ENCODE measurements at places on chromosomes 16 and 17. TPM values are rescaled to one million over a fixed set of nuclear protein-coding genes. Genes with fewer than 3 reads are reported as not detected.
A peak's percentile ranks its signal among the peaks of the same experiment; 100 is the strongest.

DNA sequence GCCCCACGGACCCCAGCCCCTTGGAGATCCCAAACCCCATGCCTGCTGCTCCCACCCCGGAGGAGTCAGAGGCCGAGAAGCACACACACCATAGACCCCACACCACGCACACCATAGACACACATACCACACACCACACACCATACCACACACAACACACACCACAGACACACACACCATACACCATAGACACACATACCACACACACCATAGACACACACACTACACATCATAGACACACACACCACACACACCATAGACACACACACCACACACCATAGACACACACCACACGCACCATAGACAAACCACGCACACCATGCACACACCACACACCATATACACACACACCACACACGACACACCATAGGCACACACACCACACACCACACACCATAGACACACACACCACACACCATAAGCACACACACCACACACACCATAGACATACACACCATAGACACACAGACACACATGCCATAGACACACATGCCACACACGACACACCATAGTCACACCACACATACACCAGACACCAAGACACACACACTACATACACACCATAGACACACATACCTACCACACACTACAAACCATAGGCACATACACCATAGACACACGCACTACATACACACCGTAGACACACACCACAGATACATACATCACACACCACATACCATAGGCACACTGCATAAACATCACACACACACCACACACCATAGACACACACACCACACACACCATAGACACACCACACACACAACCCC, 11.3 kb downstream of the TBC1D16 start:
- no peak for DNase-seq

DNA sequence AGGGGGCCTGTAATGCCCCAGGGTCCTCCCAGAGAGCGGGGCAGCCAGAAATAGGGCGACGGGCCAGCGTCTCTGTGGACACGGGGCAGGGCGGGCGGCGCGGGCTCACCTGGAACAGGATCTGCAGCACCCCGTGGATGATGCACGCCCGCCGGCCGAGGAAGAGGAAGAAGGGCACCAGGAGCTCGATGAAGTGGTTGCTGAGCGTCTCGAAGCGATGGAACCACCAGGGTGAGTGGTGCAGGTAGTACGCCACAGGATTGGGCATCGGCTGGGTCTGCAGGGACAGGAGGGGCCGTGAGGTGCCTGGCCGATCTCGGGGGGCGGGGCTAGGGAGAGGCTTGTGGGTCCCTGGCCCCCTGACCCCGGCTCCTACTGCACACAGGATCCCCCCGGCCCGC, 78.9 kb upstream of the GNG13 start:
- DNase-seq = peak; percentile 10

Gene KRTAP29-1
- total RNA-seq = not detected

Gene MT4
- not detected for total RNA-seq
